Testis (tissue), 5 donors: ENCODE measurements at places on chromosomes 16 and 17. TPM values are rescaled to one million over a fixed set of nuclear protein-coding genes. Genes with fewer than 3 reads are reported as not detected.

Gene FOXC2
- 11.2 TPM for total RNA-seq

Gene SLC52A1
- total RNA-seq: 1.7 TPM

Gene PRSS21
- total RNA-seq: 130 TPM

- DNase-seq: no peak
Observed at GRCh38 chr17:15971098-15971678, 26.3 kb downstream of the ADORA2B start.

GRCh38 chr17:71118039-71118438, 948.7 kb downstream of the KCNJ2 start:
- DNase-seq: no peak

DNA sequence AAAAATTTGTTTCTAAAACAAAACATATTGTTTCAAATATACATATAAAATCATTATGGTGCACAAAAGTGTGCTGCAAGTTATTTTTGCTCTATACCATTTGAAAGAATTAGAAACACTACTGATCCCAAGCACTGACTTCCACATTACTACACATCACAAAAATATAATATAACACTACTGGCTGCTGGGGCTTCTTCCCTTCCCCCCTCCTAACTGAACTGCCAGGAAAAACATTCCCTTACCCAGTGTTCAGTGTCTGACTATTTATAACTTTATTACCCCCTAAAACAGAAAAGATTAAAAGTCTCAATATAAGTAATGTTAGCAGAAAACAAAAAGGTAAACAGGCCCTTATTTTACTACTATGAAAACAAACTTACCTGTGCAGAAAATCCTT, 36.9 kb downstream of the GPATCH8 start:
- no peak for DNase-seq

GRCh38 chr17:12769981-12770380, 19.3 kb upstream of the ARHGAP44 start:
- DNase-seq: no peak

DNA sequence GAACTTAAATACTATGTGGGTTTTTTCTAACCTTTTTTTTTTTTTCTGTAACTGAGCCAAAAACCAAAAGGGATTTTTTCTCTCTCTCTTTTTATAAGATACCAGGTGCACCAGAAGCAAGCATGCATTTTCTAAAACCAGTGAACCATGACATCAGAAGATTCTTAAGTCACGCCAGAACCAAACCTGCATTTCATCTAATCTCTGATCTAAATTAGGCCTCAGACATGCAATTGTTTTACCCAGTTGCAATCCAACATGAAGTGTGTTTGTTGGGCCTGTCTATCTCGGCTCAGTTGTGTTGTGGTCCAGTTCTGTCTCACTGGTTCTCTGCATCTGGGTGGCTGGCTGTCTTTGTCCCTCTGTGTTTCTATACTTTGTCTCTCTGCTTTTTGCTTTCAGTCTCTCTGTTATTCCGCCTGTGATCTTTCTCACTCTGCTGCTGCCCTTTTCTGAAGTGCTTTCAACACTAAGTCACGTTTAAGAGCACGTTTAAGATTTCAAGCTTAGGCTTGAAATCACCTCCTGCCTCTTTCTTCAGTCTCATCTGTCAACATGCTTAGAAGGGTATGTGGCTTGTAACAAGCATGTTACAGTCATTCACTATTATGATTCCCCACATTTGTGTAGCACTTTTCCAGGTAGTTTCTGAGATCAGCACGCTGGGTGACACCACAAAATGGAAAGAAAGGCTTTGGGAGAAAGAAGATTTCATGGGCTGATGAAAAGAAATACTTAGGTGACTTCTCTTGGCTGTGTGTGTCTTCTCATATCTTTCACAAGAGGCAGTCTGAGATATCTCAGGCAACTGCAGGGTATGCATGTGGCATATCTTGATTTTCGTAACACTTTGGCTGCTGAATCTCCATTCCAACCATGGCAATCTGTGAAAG, 488.9 kb downstream of the SHISA9 start:
- no peak for DNase-seq

DNA sequence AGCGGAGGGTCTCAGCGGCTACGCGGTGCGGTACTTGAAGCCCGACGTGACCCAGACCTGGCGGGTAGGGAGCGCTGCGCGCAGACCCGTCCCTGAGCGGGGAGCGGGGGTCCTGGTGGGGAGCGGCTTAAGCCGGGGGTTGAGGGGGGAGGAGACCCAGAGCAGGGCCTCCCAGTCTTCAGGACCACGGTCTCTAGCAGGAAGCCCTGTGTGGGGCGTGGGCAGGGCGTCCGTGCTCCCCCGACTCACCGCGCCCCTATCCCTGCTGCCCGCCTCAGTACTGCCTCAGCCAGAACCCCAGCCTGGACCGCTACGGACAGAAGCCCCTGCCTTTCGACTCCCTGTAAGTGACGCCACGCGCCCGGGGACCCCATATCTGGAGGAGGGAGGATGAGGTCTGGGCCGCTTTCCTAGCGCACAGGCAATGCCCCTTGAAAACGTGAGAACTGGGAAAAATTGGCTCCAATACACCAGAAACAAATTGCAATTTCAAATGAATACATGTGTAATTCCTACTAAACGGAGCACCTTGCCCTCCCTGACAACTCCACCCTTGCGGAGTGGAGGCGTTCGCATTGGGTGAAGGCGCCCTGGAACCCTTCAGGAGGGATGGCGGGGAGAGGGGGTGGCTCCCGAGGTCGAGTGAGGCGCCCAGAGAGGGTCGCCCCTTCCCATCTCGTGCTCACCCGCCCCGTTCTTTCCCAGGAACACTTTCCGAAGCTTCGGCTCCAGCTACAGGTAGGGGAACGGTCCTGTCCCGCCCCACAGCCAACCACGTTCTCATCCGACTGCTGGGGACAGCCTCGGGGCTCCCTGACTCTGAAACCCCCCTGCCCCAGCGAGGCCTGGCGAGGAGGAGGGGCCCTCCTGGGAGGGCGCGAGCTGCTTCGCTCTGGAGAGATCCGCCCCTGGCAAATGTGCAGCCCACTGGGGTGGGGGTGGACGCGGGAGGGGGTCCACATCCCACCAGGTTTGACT, 14.6 kb upstream of the CNGB1 start:
- no peak for DNase-seq

DNA sequence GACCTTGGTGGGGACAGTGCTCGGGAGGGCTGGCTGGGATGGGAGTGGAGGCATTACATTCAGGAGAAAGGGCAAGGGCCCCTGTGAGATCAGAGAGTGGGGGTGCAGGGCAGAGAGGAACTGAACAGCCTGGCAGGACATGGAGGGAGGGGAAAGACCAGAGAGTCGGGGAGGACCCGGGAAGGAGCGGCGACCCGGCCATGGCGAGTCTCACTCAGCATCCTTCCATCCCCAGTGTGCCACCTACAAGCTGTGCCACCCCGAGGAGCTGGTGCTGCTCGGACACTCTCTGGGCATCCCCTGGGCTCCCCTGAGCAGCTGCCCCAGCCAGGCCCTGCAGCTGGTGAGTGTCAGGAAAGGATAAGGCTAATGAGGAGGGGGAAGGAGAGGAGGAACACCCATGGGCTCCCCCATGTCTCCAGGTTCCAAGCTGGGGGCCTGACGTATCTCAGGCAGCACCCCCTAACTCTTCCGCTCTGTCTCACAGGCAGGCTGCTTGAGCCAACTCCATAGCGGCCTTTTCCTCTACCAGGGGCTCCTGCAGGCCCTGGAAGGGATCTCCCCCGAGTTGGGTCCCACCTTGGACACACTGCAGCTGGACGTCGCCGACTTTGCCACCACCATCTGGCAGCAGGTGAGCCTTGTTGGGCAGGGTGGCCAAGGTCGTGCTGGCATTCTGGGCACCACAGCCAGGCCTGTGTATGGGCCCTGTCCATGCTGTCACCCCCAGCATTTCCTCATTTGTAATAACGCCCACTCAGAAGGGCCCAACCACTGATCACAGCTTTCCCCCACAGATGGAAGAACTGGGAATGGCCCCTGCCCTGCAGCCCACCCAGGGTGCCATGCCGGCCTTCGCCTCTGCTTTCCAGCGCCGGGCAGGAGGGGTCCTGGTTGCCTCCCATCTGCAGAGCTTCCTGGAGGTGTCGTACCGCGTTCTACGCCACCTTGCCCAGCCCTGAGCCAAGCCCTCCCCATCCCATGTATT, 1.1 kb downstream of the CSF3 start:
- DNase-seq: no peak

- peak; percentile 20 for DNase-seq
Observed at GRCh38 chr17:80862481-80862961, 129.1 kb upstream of the CHMP6 start.

DNA sequence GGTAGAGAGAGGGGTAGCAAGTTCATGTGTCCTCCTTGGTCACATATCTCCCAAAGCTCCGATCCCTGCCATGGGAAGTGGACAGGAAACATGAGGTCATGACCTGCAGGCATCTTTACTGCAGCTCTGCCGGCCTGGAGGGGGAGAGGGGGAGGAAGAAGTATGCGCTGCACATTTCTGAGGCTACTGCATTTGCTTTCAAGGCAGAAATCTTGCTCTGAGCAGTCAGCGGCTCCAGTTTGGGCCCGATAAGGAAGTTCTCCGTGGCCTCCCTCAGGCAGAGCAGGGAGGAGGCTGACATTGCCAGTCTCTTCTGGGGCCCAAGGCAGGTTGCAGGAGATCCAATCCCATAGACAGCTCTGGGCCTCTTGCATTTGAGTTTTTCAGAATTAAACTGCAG, 1.5 kb upstream of the NHERF1 start:
- no peak for DNase-seq

DNA sequence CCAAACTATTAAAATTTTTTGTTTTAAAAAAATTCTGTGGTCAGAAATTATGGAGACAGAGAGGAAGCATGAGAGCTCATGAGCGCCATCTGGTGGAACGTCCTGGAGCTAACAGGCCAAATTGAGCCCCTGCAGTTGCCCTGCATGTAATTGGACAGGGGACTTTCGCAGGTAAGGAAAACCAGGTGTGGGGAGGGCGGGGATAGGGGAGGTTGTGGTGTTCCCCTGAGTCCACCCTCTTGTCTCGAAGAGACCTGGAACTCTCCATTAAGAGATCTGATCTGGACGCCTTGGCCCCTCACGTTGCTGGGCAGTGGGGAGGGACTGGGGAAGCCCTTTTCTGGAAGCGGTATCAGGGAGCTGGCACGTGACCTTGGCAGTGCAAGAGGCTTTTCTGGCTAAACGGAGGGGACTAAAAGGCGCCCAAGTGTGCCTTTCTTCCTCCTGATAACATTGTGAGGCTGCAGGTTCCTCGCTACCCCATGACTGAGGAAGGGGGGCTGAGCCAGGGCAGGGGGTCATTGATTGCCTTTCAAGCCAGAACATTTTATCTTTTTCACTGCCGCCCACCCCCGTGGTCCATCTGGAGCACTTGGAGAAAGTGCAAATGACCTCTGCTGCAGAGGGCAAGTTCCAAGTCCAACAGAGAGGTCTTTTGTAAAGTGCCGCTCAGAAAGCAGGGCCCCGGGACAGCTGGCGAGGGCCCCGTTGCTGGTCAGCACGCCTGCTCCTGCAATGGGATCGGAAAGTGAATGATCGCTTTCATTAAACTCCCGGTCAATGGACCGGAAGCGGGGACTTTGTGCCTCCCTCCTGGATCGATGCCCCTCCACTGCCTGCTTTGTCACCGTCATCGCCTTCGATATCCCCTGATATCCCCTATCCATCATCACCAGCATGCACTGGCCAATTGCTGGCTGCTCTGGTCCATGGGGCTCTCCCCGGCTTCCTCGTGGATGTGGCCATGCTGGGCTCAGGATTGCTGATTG, 18.4 kb downstream of the PDILT start:
- peak; percentile 83 for DNase-seq

GRCh38 chr16:77306075-77306474, 106.9 kb downstream of the SYCE1L start:
- no peak for DNase-seq

- DNase-seq: peak; percentile 36
Observed at GRCh38 chr16:22217890-22218730, 12.0 kb downstream of the EEF2K start.
